NCI-H2081 treated with DMSO at 0.1 percent for 48 hours (cell line): ENCODE measurements at places on chromosomes 6 and 20.

GRCh38 chr20:11457488-11457887 lies 460.2 kb upstream of the BTBD3 start:
- no peak for DNase-seq

- DNase-seq, result no peak
Observed at GRCh38 chr20:32466739-32467505, 108.8 kb downstream of the ASXL1 start.

- no peak for DNase-seq
Observed at GRCh38 chr6:21666201-21666691, 72.7 kb downstream of the SOX4 start.

DNA sequence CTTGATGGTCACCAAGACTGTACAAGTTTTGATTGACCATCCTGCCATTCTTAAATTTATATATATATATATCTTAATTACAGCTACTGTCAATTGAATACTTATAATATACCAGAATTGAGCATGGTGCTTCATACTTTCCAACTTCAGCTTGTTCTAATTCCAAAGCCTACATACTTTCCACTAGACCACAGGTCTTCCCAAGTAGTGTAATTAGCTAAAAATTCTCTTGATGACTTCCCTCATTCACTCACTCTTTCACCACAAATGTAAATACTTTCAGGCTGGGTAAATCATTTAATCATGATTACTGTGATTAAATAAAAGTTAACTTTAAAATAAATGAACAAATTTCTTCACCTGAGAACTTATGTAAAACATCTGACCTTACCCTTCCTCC lies 3.4 kb downstream of the ASF1A start:
- no peak for DNase-seq

GRCh38 chr6:170135821-170136471 lies 154.9 kb downstream of the DLL1 start:
- DNase-seq, result no peak

DNA sequence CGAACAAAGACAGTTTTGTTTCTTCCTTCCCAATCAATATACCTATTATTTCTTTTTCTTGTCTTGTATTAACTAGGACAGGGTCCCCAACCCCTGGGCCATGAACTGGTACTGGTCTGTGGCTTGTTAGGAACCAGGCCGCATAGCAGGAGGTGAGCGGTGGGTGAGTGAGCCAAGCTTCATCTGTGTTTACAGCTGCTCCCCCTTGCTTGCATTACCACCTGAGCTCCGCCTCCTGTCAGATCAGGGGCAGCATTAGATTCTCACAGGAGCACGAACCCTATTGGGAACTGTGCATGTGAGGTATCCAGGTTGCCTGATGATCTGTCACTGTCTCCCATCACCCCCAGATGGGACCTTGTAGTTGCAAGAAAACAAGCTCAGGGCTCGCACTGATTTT lies 151.9 kb downstream of the CDKAL1 start:
- peak; percentile 81 for DNase-seq

DNA sequence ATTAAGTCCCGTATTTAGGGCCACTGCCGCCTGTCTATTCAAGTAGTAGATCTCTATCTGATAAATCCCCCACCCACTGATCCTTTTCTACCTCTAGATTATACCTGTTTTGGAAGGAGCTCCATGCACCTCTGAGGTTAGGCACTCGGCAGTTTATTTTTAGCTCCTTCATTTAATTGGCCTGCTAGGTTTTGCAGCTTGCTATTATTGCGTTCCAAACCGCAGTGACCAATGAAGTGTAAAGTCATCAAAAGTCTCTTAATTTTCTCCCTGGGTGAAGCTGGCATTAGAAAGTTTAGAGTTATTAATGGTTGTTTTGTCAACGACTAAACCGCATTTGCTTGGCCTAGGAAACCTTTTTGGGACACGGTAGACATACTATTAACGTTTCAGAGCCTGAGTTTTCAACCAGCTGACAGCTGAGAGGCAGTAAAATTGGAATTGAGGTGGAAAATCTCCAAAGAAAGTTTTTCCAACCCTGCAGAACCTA lies 60.0 kb downstream of the RFPL4B start:
- no peak for DNase-seq

DNA sequence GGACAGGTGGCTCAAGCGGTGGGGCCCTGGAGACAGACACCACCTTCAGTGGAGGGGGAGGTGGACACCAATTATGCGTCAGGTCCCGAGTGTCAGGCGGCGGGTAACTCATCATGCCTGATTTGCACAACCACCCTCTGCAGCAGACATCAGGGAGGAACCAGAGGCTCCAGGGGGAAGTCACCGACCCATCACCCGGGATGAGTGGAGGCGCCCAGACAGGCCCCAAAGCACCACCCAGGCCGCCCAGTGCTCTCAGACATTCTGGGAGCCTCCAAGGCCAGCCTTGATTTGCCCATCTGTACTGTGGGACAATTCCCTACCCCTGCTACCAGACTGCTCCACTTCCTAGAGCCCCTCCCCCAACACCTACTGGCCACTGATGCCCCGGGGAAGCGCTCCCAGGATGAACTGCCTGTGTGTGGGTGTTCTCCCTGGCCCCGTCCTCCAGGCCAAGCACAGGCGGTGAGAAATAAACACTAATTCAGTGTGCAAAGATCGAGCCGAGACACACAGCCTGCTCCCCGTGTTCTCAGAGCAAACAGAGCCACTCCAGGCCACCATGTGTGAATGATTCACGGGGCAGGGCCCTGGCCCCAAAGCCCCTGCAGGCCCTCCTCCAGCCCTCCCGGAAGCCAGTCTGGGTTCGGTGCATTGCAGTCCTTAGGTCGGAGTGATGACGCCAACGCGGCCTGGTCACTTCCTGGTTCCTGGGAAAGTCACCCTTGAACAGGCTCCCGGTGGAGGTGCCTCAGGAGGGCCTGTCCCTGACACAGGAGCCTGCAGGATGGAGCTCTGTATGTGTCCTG lies 107.2 kb downstream of the ASXL1 start:
- no peak for DNase-seq

DNA sequence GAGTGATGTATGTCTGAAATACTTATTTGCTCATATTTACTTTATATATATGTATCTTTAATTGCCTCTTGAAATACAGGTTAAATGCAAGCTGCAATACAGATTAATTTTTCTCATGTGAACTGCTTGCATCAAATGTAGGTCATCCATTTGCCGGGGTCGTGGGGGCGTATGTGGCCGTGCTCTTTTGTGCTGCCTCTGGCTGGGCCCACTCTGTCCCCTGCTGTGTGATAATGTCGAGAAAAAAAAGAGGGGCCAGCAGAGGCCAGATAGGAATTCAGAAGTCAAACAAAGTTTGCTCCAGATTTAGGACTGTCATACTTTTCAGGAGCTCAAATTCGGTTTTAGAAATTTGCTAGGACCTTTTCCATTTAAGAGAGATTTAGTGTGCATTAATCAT lies 459.6 kb upstream of the SOX4 start:
- DNase-seq, result no peak

DNA sequence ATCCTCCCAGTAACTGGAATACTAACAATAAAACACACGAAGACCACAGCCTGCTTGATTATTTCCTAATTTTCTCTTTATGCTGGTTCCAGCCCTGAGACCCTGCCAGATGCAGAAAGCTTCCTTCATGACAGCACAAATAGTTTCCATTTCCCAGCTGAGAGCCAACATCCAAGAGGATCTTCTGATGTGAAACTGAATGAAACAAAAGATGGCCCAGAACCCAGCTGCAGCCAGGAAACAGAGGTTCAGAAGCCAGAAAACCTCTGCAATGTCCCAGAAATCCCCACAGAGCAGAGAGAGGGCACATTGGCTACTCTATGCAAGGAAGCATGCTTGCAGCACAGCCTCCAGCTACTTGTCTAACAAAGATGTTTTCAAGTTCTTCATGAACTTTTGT lies 61.8 kb upstream of the PLEKHG1 start:
- DNase-seq, result no peak

- DNase-seq, result no peak
Observed at GRCh38 chr6:28165563-28165962, 23.9 kb downstream of the ZKSCAN8 start.
